ENCODE measurements at places on chromosomes 3 and 15.

DNA sequence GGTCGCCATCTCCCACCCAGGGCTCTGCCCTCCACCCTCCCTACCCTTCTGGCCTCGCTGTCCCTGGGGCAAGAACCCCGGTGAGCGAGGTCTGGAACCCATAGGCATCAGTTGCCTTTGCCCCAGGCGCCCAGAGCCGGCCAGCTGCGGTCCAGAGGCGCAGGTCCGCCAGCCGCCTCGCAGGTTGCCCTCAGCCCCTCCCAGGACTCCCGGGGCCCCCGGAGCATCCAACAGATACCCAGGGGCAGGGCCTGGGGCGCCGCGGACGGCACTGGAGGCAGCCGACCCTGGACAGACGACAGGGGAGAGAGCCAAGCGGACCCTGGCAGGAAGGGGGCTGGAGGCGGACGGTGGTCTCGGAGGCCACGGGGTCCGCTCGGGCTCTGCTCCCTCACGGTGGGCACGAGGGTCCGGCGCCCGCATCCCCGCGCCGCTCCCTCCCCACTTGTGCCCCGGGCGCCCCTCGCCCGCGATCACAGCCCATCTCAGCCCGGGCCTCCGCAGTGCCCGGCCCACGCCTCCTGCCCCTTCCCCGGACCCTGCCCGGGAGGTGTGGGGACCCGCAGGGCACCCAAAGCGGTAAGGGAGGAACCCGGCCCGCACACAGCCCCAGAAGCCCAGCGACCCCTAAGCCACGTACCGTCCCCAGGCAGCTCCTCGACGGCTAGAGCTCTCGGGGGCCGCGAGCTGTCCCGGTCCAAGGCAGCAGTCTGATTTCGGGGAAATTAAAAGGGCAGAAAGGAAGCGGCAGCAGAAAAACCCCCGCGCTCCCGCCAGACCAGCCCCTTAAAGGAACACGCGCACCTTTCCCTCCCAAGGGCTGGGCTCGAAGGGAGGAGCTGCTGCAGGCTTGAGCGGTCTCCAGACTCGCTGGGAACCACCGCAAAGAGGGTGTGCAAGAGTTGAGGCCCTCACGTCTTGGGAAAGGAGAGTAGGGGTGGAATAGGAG lies at the start of gene HAPLN3:
HAPLN3 (minus strand) TSS at position 726 of the 949 bp plus-strand sequence. CDS start 8,246 bp downstream, outside the sequence.
- no peak for DNase-seq

DNA sequence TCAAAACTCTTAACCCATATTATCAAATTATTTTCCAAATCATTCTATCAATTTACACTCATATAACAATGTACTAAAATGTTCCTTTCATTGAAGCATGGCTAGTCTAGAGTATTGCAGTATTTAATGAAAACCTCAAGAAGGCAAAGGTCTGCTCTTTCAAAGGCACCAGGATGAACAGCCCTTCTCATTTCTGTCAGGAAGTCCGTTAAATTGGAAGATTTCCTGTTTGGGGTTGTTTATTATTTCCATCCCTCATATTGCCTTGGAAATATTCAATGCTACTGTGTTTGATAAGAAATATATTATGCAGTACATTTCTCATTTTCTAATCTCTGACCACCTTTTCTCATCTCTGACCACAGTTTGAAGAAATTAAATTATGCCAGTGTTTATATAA lies 25.1 kb downstream of the ACKR4 start:
- no peak for DNase-seq

DNA sequence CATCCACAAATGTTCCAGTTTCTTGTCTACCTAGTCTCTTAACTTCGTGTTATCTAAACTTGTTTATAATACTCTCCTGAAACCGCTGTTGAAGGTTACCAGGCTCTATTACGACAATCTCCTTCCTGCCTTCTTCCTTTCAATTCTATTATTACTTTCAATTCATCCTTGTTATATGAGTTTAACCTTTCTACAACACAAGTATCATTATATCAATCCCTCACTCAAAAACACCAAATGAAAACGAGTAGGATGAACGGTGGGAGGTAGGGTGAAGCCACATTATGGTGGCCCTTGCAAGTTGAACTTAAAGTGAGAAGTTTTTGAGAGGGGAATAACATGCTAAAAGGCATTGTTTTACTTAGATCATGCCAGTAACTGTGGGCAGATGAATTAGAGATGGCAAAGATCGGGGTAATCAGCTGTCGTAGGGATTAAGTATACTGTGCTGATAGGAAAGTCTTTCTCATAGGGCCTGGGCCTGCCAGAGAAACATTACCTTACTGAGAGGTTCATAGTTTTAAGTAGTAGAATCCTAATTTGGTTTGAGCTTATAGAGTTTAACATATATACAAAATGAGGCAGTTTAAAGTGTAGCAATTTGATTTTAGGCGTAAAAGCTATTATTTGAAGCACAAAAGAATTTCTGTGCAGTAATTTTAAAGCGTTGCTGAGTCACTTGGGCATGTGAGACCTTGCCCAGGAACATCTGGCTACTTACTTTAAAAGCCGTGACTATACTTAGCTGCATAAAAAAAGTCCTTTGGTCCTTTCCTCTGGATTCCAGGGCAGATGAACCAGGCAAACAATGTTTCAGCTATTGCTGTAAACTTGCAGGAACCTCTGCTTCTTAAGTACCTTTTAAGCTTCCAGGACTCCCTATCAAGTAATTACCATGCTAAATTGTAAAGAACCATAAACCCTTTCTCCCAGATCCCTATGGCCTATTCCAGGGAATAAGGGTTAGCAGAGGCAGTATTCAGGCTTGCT lies 3.3 kb upstream of the CEP97 start:
- DNase-seq: no peak

- no peak for DNase-seq
These were observed 325.4 kb downstream of the FOXP1 start for GRCh38 chr3:71258116-71258515.

DNA sequence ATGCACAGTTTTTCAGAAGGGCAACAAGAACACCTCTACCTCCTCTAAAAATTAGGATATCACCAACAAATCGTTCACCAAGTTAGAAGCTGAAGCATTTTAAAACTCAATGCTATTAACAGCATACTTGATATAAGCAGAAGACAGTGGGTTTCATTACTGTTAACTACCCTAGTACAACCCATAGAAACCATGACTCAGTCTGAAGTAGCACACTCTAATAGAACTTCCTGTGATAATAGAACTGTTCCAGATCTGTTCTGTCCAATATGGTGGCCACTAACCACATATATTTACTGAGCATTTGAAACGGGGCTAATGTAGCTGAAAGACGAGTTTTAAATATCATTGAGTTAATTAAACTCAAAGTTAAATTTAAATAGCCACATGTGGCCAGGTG lies 1075.6 kb downstream of the FHIT start:
- DNase-seq: no peak

DNA sequence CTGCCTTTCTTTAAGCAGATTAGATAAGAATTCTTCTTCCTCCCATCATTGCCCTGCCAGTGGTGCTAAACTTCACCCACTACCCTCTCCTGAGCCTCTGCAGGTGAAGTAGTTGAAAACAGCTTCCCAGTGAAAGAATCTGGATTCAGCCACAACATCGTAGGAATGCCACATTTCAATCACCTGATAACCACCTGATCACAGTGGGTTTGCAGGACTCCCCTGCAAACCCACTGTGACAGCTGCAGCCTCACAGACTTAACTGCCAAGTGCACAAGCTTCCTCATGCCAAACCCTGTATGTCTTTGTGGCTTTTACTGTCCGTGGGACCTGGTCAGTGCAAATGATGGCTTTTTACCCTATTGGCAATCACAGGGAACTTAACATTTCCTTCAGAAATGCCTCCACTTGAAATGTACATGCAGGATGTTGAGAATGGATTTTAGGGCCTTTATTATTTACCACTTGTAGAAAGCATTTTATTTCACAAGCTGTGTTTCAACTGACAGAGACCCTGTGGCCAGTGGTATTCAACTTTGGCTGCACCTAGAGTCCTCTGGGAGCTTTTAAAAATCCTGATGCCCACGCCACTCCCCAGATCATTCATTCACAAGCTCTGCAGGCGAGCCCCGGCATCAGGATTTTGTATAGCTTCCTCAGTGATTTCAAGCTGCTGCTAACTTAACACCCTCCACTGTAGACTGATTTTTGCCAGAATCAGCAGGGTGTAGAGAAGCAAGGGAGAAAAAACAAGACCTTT lies 49.1 kb downstream of the OXNAD1 start:
- DNase-seq: no peak

GRCh38 chr3:69510481-69511030 lies 124.7 kb upstream of the FRMD4B start:
- DNase-seq: no peak
